ENCODE measurements at places on chromosomes 5 and 9.

- no peak for DNase-seq
Measured at GRCh38 chr5:133274597-133274935, 222.8 kb downstream of the HSPA4 start.

DNA sequence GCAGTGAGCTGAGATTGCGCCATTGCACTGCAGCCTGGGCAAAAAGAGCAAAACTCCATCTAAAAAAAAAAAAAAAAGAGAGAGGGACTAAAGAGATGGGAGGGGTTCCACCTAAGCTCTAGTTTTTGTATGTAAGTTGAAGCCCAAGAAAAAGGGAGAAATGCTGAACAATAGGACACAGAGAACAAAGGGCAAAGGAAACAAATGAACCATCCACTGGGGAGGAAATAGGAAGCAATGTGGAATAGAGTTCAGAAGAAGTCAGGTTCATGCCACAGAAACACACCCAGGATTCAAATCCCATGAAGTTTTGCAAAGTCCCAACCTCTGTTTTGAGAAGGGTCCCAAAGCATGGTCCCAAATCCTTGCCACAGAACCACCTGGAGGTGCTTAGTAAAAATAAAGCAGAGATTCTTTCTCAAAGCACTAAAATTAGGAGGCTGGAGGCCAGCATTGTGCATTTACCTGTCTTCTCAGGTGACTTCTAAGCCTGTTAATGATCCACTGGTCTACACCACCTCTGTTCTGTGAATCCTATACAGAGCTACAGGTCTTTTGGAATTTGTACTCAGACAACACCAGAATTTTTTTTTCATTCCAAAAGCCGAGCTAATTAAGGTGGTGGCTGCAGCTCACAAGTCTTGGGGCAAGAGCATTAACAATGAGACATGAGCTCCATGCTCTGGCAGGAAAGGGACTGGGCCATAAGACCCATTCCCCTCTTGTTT lies 177.6 kb downstream of the DOCK8 start:
- no peak for DNase-seq

DNA sequence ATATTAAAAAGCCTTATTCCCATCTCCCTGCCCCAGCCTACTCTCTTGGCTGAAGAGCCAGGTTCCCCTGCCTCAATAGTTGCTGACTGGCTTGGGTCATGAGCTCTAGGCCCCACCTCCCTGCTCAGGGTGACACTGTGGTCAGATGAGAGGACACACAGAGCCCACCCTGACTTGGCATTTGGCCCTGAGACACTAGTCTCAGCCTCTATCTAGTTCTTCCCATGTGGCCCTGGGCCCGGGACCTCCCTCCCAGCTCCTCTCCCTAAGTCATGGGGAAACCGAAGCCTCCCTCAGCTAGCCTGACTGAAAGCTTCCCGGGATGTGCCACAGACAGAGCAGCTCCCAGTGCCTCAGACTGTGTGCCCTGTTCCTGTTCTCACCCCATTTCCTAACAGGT lies 5.8 kb upstream of the MYOZ3 start:
- DNase-seq: no peak

DNA sequence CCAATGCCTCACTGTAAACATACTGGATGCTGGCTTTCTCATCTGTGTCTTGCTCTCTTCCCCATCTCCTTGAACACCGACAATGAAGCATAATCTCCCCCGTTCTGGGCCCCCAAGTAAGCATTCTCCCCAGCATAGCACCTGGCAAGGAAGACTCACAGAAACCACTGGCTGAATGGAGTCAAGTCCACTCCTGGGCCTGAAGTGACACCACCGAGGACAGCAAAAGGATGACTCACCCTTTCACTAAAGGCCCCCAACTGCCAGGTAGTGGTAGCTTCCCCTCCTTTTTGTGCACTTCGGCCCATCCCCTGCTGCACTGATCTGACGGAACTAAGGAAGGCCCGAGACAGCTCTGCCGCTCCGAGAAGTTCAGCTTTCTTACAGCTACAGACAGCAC lies 9.4 kb downstream of the VDAC1 start:
- no peak for DNase-seq

DNA sequence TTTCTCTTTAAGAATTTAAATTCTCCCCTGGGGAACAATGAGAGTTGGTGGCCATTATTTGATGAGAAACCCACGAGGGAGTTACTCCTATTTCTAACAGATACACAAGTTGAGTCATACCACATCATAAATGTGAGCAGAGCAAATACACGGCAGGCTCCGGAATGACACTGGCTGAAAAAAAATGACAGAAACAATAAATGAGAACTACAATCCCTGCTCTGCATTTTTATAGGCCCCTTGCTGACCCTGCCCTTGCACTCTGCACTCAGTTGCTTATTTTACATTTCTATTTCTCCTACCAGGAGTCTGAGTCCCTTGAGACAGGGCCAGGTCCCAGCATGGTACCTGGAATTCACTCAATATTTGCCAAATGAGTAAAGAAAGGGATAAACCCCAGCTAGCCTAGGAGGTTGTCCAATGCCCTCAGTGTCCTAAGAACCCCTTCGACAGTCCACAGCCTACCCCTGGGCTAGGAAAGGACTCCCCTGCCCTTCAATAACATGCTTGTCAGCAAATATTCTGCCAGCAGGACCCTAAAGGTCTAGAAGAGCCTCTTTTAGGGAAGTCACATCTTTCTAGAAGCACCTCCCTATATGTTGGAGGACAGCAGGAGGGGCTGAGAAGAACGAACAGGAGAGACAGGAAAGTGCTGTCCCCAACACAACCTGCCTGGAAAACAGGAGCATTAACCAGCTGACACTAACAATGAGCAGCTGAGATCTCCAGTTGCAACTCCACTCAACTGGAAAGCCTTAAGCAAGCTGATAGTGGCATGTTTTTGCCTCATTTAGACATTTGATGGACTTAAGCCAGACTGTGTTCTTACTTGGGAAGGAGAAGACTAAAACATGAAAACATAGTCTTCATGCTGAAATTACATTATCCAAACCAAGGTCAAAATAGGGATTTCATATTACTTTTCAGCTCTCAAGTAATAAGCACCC lies 191.2 kb downstream of the ACTL7B start:
- no peak for DNase-seq

GRCh38 chr9:70641631-70642030 lies 227.2 kb upstream of the KLF9 start:
- no peak for DNase-seq

DNA sequence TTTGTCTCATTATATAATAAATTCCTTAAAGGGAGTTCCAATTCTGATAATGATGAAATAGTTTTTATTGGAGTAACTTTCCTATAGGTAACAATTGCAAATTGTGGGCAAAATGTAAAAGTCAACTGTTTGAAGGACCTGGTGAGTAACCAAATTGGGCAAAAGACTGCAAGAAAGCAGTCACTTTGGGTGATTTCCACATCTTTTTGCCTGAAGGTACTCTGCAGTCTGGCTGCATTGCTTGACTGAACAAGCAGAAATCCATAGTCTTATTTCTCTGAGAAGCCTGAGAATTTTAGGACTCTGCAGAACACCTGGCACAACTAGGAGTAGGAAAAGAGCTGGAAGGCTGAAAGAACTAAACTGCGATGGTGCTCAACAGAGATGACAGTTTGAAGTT lies 114.9 kb downstream of the HOMER1 start:
- no peak for DNase-seq

GRCh38 chr5:34719029-34719428 lies 62.9 kb downstream of the RAI14 start:
- no peak for DNase-seq

DNA sequence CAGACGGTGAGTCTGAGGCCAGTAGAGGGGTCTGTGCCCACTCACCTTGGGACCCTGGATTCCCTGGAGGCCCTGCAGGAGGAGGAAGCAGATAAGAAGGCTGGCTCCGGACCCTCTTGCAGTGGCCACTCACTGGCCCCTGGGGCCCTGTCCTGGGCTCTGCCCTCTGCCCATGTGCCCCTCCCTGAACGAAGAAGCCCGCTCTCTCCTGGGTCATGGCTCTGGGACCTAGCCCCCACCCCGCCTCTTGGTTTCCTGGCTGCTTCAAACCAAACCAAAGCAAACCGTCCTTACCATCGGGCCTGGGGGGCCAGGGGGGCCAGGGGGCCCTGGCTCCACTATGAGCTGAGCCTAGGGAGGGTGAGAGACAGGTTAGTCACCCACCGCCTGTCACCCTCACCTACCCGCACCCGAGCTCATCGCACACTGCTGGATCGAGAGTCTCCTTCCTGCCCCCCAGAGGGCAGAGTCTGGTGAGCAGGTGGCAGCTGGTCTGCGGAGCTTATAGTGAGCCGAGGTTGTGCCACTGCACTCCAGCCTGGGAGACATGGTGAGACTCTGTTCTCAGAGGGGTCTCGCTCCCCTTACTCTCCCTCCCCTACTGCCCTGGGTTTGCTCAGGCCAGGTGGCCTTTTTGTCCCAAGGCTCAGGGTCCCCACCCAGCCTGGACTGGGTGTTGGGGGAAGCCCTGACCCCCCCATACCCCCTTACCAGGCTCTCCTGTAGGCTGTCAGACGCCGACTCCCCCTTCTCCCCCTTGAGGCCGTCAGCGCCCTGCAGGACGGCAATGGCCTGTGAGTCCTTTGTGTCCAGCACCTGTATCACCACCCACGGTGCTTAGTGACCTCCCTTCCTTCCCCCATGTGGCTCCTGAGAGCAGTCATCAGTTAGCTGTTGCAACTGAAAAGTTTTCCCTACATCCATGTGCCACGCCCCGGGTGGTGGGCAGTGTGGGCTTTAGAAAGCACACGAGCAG lies 15.2 kb upstream of the PHYKPL start:
- DNase-seq: no peak

GRCh38 chr9:110068212-110068611 lies 139.7 kb downstream of the C9orf152 start:
- no peak for DNase-seq

DNA sequence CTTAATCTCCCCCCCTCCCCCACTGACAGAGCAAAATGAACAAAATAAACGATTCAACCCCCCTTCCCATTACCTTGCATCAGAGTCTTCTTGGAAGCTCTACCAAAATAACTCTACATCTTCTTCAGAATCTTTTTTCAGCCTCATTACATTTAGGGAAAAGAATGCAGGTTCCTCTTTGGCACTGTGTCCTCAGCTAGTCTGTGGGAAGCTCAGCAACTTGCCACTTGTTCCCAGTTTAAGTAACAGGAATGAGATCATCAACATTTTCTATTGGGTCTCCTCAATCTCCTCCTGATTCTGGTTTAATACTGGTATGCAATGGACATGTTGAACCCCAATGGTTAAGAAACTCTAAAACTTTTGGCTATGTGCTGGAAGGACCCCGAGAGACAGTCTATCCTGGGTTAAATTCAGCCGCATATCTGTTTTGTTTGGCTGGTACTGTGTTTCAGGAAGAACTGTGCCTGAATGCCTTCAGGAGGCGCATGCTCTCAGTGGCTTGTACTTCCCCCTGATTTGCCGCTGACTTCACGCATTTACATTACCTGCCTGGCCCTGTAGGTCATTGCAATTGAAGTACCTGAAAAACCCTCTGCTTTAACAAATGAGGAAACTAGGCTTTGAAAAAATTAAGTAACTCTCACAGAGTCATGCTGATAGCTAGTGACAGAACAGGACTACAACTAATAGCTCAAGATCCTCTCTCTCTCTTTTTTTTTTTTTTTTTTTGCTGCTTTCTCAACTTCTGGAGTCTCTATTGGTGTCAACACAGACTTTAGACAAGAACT lies 78.1 kb upstream of the HMHB1 start:
- no peak for DNase-seq

DNA sequence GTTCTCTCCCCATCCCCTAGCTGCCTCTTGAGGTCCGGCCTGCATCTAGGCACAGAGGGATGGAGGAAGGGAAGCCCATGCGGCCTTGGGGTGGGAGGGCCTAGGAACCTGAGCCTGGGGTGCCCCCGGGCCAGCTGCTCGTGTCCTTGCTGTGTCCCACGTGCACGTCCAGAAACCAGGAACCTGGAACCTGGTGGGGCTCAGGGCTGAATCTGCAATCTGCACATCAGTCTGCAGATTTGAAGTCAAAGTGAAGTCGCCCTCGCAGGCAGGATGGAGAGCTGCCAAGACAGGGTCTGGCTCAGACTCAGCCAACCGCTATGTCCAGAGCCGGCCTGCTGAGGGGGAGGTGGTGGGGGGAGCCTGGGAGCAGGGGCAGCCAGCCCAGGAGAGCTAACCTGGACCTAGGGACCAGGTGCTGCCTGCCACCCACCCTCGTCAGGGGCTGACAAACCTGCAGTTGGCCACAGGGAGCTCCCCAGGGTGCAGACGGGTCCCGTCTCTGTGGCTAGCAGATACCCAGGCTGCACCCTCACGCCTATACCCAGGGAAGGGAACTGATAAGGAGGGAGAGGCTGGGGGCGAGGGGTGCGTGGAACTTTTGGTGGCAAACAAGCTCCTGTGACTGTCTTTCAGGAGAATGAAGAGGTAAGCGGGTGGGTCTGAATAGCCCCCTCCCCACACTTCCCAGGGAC lies 103.5 kb upstream of the SIMC1 start:
- no peak for DNase-seq

All from T-helper 1 cell (primary cell).